ENCODE measurements at places on chromosomes 3 and 15.
A peak's percentile ranks its signal among the peaks of the same experiment; 100 is the strongest.

DNA sequence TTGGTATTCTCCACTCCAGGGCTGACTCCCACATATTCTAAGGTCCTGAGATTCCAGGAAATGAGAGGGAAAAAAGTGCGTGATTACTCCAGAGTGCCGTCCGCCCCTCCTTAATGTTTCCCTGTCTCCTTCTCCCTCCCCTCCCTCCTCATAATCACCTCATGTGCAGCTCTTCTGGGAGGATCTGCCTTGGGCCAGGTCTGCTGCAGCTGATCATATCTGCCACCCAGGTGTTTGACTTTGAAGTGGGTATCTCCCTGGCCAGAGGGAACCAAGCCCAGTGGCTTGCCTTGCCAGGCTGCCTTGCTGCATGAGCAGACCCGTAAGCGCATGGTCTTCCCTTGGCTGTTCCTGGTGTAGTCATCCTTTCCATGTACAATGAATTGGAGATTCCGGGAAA, 28.1 kb upstream of the LRTM1 start:
- DNase-seq = no peak

- DNase-seq = no peak
Observed at GRCh38 chr3:73148206-73148605, 86.7 kb downstream of the EBLN2 start.

DNA sequence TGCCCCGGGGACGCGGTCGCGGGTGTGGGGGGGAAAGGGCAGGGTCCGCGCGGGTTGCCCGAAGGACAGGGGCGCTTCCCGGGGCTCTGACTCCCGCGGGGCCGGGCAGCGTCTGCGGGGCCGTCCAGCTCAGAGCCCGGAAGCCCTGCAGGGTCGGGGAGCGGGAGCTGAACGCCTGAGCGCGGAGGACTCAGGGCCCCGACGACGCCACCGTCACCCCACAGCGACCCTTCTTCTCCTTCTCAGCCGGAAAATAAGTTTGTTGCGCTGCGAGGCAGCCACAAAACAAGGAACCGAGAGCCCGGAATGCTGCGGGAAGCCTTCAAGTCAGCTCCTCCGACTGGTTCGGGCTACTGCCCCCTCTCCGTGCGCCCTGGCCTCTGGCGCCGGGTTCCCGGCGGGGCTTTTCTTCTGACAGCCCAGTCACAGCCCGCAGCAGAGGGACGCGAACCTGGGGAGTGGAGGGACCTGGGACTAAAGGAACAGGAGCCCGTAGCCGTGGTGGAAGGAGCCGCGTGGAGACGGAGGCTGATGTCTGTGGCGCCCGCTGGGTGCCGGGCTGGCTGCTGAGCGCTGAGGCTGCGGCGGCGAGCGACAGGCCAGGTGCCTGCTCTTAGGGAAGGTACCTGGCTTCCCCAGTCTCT, 484 bp downstream of the CNTN4 start:
- DNase-seq = peak; percentile 8

GRCh38 chr3:59150039-59150438, 100.2 kb upstream of the CFAP20DC start:
- no peak for DNase-seq

Data from kidney tubule cell (primary cell).